Epithelial cell of prostate (primary cell): ENCODE measurements at places on chromosomes 11 and 22.

DNA sequence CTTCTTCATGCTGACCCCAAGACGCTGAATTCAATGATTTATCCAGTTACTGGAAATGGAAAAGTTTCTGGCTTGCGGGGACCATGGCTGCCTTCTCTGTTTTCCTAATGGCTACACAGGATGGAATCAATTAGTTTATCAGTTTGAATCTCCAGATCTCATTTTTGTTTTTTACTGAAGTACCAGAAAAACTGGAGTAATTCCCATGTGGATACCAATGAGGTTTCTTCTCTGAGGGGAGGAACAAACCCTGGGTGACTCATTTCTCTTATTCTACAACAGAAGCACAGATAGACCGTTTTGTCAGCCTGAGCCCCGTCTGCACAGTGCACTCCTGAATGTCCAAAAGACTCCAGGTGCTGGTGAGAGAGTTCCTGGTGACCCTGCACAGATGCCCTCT, 3.4 kb downstream of the ZNF195 start:
- no peak for DNase-seq

DNA sequence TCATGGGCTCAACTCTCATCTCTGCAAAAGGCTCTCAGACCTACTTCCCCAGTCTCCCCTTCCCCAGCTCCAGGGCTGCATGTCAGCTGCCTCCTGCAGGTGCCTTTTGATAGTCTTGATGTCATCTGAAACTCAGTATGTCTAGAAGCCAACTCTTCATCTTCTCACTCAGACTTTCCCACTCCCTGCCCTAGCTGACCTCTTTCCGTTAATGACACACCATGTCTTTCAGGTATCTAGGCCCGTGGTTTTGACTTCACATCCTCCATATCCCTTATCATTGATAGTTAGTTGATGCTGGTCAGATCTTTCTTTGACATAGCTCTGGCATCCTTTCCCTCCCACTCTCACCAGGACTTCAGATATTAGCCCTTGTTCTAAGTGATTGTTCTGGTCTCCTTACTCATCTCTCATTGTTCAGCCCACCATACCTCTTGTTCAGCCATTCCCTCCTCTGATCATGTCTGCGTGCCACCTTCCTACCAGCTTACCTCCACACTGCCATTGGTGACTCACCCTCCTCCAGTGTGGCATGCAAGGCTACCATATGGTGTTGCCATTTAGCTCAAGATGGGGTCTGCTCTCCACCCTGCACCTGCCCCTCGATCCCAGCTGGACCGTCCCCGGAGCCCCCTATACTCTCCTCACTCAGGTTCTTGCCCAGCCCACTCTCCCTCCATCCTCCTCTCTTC, 18.4 kb downstream of the TTC12 start:
- DNase-seq = no peak

DNA sequence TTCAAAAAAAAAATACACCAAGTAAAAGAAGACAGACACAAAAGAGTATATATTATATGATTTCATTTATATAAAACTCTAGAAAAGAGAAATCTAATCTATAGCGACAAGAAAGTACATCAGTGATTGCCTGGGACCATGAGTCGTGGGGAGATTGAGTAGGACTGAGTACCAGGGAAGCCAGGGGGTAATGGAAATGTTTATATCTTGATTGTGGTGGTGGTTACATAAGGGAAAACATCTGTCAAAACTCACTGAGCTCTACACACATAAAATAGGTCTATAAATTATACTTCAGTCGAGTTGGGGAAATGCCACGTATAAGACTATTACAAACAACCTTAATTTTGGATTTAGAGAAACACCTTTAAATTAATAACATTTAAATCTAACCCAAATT, 117.4 kb downstream of the TRIM29 start:
- no peak for DNase-seq

- DNase-seq = no peak
These were observed 34.3 kb downstream of the AMOTL1 start for GRCh38 chr11:94802501-94802900.

- DNase-seq = no peak
These were observed 119.4 kb downstream of the TTC28 start for GRCh38 chr22:28560046-28560742.

- DNase-seq = no peak
These were observed 3.4 kb upstream of the SCGB2A2 start for GRCh38 chr11:62266558-62266957.

- DNase-seq = no peak
These were observed 77.2 kb downstream of the PISD start for GRCh38 chr22:31584804-31585160.

- no peak for DNase-seq
These were observed 8.7 kb downstream of the EHD1 start for GRCh38 chr11:64869571-64870175.

DNA sequence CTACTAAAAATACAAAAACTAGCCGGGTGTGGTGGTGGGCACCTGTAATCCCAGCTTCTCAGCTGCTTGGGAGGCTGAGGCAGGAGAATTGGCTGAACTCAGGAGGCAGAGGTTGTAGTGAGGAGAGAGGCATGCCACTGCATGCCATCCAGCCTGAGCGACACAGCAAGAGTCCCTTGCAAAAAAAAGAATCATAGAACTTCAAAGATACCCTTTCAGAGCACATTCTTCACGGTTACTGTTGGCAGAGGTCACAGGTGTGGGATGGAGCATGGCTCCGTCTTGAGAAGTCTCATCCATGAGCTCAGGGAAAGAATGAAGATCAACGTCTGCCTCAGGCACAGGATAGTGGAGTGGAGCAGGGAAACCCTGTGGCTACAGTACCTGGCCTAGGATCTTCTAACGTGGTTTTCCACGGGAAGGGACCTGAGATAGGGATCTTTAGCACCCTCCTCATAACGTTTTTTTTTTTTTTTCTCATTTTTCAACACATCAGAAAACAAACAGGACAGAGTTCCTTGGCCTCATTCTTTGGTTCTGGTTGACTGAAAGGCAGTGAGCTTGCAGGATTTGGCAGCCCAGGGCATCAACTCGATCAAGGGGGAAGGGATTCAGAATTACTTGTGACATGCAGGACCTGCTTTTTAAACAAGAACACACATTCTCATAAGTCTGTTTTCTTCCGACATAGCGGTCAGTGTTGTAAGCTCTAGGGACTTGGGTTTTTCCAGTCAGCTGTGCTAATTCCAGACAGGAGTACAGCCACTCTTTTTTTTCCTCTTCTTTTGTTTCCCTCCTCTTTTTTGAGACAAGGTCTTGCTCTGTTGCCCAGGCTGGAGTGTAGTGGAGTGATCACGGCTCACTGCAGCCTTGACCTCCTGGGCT, 22.8 kb downstream of the F2 start:
- DNase-seq = no peak

- DNase-seq = no peak
These were observed 368.7 kb upstream of the TENM4 start for GRCh38 chr11:79809487-79809886.

DNA sequence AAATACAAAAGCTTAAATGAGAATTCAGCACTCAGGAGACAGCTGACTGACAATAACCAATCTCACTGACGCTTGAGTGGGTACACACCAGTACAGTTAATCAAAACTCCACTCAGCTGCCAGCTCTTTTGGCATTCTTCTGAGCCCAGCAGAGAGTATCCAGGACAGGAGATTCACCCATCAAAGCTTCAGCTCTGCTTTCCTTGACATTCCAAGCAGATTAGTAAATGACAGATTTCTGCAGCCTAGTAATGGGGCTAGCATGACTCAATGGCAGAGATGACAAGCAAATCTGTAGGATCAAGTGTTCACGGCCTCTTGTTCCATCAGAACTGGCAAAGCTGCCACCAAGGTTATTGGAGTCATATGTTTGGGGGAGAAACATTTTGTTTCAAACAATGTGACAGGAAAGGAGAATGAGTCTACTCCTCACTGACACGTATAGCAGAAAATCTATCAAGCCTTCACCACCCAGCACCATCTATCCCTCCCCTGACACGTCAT, 420.0 kb downstream of the DYNC2H1 start:
- DNase-seq = no peak

- no peak for DNase-seq
These were observed 38.1 kb upstream of the SYT7 start for GRCh38 chr11:61618978-61619377.

DNA sequence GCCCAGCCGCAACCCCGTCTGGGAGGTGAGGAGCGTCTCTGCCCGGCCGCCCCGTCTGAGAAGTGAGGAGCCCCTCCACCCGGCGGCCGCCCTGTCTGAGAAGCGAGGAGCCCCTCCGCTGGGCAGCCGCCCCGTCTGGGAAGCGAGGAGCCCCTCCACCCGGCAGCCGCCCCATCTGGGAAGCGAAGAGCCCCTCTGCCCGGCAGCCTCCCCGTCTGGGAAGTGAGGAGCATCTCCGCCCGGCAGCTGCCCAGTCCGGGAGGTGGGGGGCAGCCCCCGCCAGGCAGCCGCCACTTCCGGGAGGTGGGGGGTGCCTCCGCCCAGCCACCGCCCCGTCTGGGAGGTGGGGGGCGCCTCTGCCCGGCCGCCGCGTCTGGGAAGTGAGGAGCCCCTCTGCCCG, 70.6 kb downstream of the STK33 start:
- DNase-seq = no peak

GRCh38 chr11:123216249-123216648, 21.2 kb upstream of the CLMP start:
- no peak for DNase-seq

DNA sequence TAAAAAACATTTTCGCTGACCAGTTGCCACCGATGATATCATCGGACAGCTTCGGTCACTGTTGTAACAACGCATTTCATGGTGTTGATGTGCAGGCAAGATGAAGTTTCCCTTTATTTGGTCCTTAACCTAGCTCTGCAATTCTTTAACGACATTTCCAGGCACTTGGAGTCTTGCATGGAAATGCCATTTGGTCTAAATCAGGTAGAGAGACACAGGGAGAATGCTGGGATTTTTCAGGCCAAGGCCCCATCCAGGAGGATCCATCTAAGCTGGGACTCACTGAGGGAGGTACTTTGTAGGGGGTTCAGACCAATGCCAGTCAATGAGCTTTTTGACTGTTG, 121.5 kb upstream of the RCN1 start:
- DNase-seq = no peak

DNA sequence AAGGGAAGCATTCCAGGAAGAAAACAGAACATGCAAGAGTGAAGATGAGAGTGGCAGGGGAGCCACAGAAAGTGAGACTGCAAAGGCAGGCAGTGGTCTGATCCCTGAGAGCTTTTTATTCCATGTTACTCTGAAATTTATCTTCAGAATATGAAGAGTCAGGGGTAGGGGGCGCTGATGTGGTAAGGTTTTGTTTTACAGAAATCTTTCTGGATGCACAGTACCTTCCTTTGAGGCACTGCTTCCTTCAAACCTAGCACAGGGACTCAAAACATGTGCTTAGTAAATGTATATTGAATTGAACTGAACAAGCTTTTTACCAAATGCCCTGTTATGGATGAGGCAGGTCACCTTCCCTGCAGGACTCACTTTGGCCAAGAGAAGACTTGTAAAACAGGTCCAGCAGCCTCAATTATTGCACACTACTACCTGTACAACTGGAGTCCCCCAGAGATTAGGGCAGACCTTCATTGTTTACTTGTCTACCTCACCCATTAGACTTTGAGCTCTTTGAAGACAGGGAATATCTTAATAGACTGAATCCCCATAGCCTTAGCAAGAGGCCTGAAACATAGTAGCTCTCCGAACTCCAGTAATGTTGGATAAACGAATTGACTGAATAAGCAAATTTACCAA, 2.2 kb downstream of the PAK1 start:
- no peak for DNase-seq

DNA sequence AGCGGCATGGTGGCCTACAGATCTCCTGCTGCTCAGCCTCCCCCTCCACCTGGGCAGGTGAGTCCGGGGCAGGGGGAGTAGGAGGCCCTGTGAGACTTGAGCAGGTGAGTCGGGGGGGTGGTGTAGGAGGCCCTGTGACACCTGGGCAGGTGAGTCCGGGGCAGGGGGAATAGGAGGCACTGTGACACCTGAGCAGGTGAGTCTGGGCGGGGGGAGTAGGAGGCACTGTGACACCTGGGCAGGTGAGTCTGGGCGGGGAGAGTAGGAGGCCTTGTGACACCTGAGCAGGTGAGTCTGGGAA, 299.3 kb downstream of the BRD1 start:
- no peak for DNase-seq

DNA sequence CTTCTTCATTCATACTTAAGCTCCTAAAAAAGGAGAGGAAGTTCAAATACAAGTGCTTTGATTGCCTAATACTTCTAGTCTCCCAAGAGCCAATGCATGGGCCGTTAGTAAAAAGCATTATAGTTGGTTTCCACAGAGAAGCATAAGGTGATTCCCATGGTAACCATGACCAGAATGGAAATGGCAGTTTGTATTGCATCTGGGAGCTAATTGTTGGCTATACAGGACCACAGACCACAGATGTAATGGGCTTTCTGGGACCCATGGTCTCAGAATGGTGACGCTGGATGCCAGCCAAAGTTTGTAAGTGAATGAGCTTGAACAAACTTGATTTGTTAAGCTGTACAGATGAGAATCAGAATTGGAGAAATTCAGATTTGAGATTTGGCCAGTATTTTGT, 333.9 kb upstream of the C11orf87 start:
- DNase-seq = no peak

DNA sequence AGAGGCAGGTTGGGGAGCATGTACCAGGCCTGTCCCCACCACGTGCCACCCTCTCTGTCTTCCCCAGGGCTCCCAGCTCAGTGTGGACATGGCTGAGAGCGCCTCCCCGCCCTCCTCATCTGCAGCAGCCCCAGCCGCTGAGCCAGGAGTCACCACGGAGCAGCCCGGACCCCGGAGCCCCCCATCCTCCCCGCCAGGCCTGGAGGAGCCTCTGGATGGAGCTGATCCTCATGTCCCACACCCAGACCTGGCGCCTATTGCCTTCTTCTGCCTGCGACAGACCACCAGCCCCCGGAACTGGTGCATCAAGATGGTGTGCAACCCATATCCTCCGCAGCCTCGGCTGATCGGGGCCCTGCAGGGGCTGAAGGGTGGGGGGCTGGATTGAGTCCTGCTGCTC, at the start of gene CACNA1I:
Gene CACNA1I (plus strand): TSS at position 89 of the 400 bp plus-strand sequence. CDS start 0 bp downstream, at position 89.
- no peak for DNase-seq
